ENCODE measurements at places on chromosomes 1 and 21.
A peak's percentile ranks its signal among the peaks of the same experiment; 100 is the strongest.

DNA sequence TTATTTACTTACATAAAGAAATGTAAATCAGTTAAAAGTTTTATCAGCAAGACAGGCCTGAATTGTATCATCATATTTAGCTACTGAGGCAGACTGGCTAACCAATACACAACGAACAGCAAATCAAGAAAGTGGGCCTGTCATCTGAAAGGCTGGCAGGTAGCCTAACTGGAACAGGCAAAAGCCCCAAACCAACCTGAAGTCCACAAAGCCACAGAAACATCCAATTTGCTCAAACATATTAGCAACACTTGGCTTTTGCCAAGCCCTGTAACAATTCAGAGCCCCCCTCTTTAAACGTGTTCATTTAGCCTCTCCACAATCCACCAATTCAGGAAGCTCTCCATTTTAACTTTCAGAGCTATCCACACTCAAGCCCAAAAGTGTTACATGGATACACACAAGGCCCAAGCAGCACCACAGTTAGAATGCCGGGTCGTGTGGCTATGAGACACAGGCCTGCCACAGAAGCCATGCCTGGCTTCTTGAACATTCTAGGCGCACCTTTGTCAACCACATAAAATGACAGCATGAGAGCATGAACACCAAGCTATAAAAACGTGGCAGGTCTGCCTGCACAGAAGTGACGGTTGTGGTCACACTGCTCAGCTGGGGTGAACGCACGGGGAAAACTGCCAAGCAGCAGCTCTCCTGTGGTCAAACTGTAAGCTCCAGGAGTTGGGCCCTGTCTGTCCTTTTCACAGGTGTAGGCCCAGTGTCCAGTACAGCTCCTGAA lies 49.3 kb downstream of the CD34 start:
- peak; percentile 58 for DNase-seq

GRCh38 chr1:203871114-203871880 lies 9.9 kb downstream of the SNRPE start:
- DNase-seq: peak; percentile 27

DNA sequence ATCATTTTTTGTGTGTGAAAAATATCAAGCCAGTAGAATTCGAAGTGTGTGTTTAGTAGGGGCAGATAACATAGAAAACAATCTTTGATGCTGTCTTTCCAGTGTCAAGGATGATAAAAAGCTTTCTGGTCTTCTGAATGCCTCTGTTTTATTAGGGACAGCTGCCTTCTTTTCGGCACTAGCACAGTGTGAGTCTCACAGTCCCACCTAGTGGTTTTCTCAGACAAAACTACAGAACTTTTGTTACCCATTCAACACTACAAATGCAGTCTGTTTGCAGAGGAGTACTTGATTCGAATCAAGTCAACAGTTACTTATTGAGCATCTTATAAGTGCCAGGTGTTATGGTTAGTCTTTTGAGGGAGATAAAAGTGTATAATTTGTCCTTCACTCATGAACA lies 30.6 kb upstream of the MCOLN3 start:
- no peak for DNase-seq

DNA sequence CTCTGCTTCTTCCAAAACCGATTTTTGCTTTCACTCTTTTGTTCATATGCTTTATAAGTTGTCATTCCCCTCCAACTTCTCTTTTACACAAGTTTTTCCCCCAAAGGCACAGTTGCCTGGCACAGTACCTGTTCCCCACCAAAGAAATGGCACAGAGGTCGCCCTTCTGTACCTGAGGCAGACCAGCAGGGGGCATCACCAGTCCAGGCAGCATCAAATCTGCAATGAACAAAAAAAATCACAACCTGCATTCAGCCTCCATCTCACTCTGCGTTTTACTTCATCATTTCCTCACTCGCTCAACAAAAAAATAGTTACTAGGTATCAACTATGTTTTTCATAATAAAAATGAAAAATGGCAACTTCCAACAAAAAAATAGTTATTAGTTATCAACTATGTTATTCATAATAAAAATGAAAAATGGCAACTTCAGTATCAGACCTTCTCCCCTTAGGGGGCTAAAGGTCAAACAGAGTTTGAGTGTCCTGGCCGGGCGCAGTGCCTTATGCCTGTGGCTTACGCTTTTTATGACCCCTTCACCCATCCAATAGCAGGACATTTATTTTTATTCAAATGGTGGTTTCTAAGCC lies 4.1 kb downstream of the EIF2D start:
- DNase-seq: peak; percentile 69

DNA sequence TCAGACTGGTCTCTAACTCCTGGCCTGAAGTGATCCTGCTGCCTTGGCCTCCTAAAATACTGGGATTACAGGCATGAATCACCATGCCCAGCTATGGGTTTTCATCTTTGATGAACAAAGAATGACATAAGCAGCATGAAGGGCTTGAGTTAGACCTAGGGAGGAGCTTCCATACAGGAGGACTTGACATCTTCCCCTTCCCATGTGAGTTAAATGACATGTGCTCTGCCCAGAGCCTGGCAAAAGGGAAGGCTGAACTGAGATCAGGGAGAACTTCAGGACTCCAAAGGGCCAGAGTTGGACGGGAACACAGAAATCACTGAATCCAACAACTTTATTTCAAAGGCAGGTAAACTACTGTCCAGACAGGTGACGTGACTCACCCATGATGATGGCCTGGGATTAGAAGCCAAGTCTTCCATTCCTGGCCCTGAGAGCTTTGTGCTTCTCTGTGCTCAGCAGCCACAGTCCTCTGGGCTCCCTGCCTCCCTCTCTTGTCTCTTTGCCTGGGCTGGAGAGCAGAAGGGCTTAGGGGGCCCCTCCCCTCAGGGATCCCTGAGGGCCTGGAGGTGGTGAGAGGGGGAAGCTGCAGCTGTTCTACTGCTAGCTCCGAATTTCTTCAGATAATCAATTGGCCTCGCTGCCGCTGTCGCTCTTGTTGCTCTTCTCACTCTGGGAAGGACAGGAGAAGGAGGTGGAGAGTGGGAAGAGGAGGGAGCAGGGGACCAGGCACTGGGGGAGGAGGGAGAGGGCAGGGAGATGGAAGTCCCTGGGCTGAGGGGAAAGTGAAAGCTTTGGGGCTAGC lies 7.6 kb downstream of the NHLH1 start:
- DNase-seq: no peak
